ENCODE measurements at places on chromosomes 12 and 14. TPM values are rescaled to one million over a fixed set of nuclear protein-coding genes. Genes with fewer than 3 reads are reported as not detected.

DNA sequence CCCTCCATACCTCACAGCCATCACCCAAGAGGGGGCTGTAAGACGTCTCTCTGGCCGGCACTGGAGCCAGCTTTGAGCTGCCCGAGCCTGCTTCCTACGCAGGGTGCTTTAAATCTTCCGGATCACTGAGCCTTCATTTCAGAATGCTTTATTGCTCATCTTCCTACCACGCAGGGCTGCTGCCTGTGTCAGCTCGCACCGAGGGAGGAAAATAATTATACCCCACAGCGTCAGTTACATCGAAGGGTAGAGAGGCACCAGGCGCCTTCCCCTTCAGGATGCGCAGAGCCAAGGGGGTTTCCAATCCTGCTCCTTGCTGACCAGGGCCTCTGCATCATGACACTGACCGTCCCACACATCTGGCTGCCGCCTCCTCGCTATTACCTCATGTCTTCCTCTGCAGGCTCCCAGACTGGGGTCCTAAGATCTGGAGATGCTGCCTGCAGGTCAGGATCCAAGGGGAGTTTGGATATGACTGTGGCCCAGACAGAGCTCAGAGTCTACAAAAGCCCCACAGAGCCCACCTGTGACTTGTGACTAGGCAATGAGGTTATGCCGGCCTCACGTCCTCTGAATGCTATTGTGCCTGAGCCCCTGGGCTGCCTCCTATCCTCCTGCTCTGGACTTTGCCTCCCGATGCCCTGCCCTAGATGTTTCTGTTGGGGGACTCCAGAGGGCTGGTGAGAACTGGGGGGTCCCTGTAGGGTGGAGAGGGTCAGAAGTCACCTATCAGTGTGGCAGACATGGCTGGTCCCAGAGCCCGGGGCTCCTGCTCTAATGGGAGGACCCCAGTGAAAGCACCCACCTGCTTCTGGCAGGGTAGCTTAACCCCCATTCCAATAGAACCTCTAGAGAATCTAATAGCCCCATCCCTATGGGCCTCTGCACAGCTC lies 220.3 kb upstream of the RTL1 start:
- no peaks in the 10 kb centered on the region for H3K4me1 ChIP-seq
- H3K27ac ChIP-seq = no peak overlapping the region
- H3K4me3 ChIP-seq = no peak overlapping the region
- no peak for DNase-seq
- no peaks in the 10 kb centered on the region for H3K36me3 ChIP-seq
- H3K27me3 ChIP-seq = peaks cover 7% of the 10 kb centered on the region

Gene RTL1
- 0.04 TPM for total RNA-seq

GRCh38 chr12:75270157-75270556 lies 60.0 kb downstream of the CAPS2 start:
- H3K4me1 ChIP-seq = no peaks in the 10 kb centered on the region
- no peaks in the 10 kb centered on the region for H3K27me3 ChIP-seq
- no peak for DNase-seq

DNA sequence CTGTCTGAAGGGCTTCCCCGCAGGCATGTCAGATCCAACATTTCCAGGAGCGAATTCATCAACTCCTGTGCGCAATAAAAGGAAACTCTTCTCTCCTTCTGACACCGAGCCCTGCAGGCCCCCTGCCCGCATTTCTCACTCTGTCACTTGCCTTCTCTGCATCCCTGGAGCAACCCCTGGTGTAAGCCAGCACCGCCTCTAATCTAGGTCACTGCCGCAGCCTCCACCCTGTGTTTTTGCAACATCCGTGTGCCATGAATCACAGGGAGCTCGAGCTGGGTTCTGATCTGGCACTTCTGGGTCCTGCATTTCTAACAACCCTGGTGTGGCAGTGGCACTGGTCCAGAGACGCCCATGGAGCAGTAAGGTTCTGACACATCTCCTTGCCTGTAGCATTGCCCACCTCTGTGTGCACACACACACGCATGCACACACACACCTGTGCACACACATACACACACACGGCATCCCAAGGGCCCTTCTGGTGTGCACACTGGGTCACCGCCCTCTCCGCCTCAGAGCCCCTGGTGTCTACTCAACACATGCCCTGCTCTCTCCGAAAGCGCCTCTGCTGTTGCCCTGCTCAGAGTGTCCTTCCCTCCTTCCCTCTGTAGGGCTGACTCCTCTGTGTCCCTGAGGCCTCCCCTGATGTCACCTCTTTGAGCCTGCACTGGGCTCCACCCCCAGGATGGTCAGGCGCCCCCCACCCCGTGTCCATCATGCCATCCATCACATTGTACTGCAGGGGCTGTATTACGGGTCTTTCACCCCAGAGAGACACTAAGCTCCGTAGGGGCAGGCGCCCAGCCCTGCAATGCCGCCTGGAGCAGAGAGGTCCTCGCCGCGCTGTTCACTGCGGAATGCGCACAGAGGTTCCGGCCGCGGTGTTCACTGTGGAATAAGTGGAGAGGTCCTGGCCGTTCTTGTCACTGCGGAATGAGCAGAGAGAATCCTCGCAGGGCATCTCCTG lies 111.4 kb upstream of the SFSWAP start:
- no peak overlapping the region for H3K27ac ChIP-seq
- DNase-seq = no peak
- H3K27me3 ChIP-seq = peaks cover 62% of the 10 kb centered on the region
- no peaks in the 10 kb centered on the region for H3K36me3 ChIP-seq
- H3K4me1 ChIP-seq = no peaks in the 10 kb centered on the region
- no peak overlapping the region for H3K4me3 ChIP-seq

GRCh38 chr14:103544388-103545218 lies 15.6 kb downstream of the TRMT61A start:
- DNase-seq = no peak
- peaks cover 46% of the 10 kb centered on the region for H3K4me1 ChIP-seq
- H3K27me3 ChIP-seq = peaks cover 2% of the 10 kb centered on the region
- H3K36me3 ChIP-seq = no peaks in the 10 kb centered on the region
- no peak overlapping the region for H3K27ac ChIP-seq

DNA sequence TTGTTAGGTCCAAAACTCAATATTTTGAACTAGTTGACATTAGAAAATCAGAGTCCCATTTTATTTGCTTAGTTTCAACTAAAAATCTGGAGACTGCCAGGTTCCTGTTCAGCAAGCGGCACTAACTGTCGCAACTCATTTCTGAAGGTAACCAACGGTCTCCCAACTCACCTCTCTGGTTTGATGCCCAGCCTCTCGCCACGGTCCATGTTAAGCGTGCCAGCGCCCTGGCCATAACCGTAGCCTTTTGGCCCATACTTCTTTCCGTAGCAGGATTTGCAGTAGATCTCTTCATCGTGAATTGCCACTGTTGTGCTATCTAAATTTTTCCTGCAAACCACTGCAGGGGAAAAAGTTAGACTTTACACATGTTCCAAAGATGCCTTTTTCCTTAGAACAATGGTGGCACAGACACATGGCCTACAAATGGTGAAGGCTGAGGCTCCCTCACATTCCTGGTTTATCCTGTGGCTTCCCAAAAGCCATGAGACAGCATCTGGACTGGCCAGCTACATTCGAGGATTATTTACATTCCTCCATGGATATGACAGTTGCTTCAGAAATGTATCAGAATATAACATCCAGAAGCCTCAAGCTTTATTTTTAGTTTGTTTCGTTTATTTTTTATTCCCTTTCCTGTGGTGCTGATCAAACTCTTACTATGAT lies 15.7 kb downstream of the CSRP2 start:
- H3K27ac ChIP-seq = no peak overlapping the region
- H3K4me3 ChIP-seq = no peak overlapping the region
- no peaks in the 10 kb centered on the region for H3K4me1 ChIP-seq
- H3K36me3 ChIP-seq = no peaks in the 10 kb centered on the region
- no peaks in the 10 kb centered on the region for H3K27me3 ChIP-seq

DNA sequence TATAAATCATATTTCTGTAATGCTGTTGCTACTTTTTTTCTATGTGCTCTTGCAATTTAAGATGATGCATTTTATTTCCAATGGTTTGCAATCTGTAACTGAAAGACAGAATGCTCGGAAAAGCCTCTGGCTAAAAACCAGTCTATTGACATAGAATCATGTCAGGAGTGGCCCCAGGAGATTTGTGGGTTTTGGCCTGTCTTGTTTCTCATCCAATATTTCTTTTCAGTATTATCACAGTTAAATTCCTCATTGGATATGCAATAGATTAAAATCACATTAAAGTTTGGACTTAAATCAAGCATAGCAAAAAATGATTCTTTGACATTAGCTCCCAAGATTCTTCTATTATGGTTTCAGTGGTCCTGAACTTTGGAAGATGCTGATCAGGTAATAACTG lies 19.1 kb upstream of the SLC38A2 start:
- H3K4me1 ChIP-seq = peaks cover 71% of the 10 kb centered on the region
- peak overlapping the region; percentile 64 for H3K27ac ChIP-seq
- H3K27me3 ChIP-seq = no peaks in the 10 kb centered on the region
- H3K36me3 ChIP-seq = no peaks in the 10 kb centered on the region
- no peak overlapping the region for H3K4me3 ChIP-seq
- no peak for DNase-seq

DNA sequence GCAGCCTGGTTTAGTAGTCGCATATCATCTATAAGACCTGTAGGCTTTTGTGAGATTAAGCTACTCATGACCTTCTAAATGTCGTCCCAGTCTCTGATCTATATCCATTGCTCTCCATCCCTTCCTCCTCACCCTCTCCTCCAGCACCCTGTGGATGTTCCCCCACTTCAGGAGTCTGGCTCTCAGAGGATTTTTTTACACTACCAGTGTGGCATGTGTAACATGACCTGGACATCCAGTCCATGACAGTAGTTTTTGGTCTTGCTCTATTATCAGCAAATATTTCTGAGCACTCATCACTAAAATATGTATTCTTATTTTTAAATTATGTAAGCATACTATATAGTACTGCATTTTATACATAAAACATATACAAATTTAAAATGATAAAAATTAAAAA lies 142.1 kb downstream of the DYRK2 start:
- H3K27ac ChIP-seq = no peak overlapping the region
- no peaks in the 10 kb centered on the region for H3K27me3 ChIP-seq
- no peaks in the 10 kb centered on the region for H3K36me3 ChIP-seq
- H3K4me3 ChIP-seq = no peak overlapping the region
- no peaks in the 10 kb centered on the region for H3K4me1 ChIP-seq

Gene OTX2
- total RNA-seq = not detected

Gene DNAJC22
- total RNA-seq = 23.0 TPM

Gene NEK9
- total RNA-seq = 29.4 TPM

DNA sequence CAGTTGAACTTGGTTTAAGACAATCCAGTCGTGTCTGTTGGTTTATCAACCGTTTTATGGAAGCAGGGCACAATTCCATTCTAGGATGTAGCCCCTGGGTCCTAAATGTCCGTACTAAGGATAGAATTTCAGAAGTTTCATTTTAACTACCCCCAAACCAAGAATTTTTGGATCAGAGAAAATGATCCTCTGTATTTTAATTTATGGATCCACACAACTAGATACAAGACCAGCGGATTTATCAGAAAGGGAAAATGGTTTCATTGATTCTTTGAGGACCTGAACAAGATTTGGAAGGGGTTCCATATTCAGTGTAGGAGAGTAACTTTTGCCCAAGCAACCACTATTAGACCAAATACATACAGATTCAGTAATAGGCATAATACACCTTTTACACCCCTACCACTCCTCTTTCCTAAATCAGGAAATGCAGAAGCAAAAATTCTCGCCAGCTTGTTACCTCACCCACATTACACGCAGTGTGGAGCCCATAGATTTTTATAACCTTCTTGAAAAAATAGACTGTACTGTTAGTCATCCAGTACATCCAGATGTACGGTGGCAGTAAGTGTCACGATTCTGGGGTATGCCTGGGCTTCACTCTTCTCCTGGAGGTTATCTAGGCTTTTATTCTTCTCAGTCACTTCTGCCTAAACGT lies 1.4 kb upstream of the FBXL14 start:
- H3K36me3 ChIP-seq = no peaks in the 10 kb centered on the region
- peaks cover 49% of the 10 kb centered on the region for H3K4me1 ChIP-seq
- peak overlapping the region; percentile 66 for H3K4me3 ChIP-seq
- H3K27ac ChIP-seq = no peak overlapping the region

Gene ETV6
- total RNA-seq = 2.2 TPM

Gene TPH2
- not detected for total RNA-seq

DNA sequence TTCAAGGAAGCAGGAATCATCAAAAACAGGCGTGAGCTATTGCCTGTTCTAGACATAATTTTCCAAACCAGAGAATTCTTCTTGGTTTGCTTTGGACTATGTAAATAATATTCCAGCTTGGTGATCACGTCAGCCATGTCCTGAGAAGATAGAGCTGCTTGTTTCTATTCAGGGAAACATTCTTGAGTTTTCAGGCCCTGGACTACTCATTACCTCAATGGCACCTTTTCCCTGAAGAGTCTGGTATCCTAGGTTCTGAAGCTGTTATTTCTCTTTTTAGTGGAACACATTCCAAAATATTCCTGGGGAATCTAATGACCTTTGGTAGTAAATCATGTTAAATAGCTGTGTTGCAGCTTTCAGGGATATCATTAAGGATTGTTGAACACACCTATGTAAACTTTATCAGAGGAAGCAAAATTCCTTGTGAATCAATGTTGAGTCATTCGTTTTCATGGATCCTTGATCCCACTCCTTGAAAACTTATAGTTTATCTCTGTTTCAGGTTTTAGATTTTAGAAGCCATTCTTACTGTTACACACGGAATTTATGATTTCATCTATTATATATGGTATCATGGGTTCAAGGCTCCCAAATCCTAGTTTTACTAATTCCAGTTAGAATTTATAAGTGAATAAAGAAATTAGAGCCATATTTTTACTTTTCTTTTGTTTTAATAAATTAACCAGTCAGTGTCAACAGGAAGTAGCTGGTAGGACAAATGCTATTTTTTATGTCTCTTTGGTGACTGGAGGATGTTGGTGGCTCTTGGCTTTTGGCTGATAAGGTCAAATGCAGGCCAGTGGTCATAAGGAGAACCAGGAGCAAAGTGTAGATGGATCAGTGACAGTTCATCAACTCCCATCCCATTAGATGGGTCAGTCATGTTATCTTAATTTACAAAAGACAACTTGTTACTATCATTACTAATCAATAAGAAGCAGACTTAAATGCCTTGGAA lies 380.1 kb downstream of the ZFP36L1 start:
- H3K4me3 ChIP-seq = no peak overlapping the region
- H3K27ac ChIP-seq = no peak overlapping the region
- H3K27me3 ChIP-seq = no peaks in the 10 kb centered on the region
- DNase-seq = no peak
- H3K4me1 ChIP-seq = no peaks in the 10 kb centered on the region
- no peaks in the 10 kb centered on the region for H3K36me3 ChIP-seq

GRCh38 chr12:62533755-62534107 lies 67.1 kb downstream of the MON2 start:
- no peak overlapping the region for H3K27ac ChIP-seq
- no peak overlapping the region for H3K4me3 ChIP-seq
- H3K36me3 ChIP-seq = peaks cover 2% of the 10 kb centered on the region
- peaks cover 15% of the 10 kb centered on the region for H3K4me1 ChIP-seq
- H3K27me3 ChIP-seq = no peaks in the 10 kb centered on the region

GRCh38 chr12:108575199-108575912 lies 13.0 kb downstream of the ISCU start:
- no peaks in the 10 kb centered on the region for H3K36me3 ChIP-seq
- no peak for DNase-seq

- H3K4me1 ChIP-seq = peaks cover 27% of the 10 kb centered on the region
- no peak overlapping the region for H3K27ac ChIP-seq
- peaks cover 21% of the 10 kb centered on the region for H3K27me3 ChIP-seq
- H3K4me3 ChIP-seq = no peak overlapping the region
- peak; percentile 12 for DNase-seq
These were observed 5.8 kb upstream of the HOXC12 start for GRCh38 chr12:53948650-53949593.

Gene DICER1
- total RNA-seq = 88.8 TPM

Gene RPS26
- total RNA-seq = 486 TPM

- peaks cover 2% of the 10 kb centered on the region for H3K27me3 ChIP-seq
- no peaks in the 10 kb centered on the region for H3K36me3 ChIP-seq
- peaks cover 20% of the 10 kb centered on the region for H3K4me1 ChIP-seq
- H3K4me3 ChIP-seq = no peak overlapping the region
- no peak for DNase-seq
- no peak overlapping the region for H3K27ac ChIP-seq
These were observed 7.4 kb upstream of the RND1 start for GRCh38 chr12:48873096-48873495.

Measured in HepG2 (cell line).